Fibroblast of the aortic adventitia (primary cell): ENCODE measurements at places on chromosomes 16 and 17. TPM values are rescaled to one million over a fixed set of nuclear protein-coding genes. Genes with fewer than 3 reads are reported as not detected.

DNA sequence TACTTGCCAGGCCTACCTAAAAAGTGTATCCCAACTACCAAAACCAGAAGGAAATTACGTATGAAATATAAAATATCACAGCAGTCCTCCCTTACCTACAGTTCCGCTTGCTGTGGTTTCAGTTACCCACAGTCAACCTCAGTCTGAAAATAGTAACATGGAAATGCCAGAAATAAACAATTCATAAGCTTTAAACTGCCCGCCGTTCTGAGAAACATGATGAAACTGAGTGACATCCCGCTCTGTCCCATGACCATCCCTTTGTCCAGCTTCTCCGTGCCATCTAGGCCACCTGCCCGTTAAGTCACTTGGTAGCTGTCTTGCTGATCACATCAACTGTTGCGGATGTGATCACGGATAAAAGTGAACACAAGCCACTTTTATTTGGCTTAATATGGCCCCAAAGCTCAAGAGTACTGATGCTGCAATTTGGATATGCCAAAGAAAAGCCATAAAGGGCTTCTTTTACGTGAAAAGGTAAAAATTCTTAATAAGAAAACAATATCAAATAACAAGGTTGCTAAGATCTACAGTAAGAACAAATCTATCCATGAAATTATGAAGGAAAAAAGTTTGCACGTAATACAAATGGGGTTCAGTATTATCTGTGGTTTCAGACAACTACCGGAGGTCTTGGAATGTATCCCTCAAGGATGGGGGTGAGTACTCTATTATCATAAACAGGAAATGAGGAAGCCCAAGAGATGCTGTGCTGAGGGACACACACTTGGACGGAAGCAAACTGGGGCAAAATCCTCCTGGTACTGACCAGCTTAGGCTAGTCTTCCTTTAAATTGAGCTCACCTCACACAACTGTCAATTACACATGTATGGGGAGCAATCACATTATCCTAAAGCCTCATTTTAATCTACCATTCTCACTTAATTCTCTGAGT lies 8.2 kb downstream of the USP22 start:
- peak; percentile 47 for DNase-seq

DNA sequence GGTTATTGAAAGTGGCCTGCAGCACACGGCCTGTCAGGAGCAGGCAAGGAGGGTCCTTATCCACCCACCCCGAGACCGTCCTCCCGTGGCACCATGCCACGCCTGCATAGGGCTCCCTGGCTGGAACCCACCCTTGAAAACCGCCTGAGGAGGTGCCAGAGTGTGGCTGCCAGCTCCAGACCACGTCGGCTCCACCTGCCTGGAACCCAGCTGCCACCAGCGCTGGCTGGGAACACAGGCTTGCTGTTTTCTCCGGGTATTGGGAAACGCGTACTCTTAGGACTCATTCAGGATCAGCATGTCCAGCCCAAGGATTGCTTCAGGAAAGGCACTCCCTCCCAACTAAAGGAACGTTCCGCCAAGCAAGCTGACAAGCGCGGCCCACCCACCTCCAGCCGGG lies 6.7 kb downstream of the ARL16 start:
- DNase-seq, result no peak

The KRTAP4-1 gene
- not detected in 2 replicates for total RNA-seq

DNA sequence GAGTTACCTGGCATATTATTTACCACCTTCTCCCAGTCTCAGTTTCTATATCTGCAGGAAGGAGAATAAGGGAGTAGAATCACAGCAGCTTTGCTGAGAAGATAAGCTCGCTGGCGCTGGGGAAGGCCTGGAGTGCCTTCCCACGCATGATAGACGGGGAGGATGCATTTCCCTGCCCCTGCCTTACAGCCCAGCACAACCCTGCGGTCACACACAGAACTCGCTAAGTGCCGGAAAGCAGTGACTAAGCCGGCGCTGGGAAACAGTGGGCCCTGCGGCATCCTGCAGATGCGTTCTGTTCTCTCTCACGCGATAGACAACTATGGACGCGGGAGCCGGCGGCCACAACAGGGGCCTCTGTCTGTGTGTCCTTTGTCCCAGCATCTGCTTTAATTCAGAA lies 4.8 kb downstream of the CA5A start:
- DNase-seq, result no peak

GRCh38 chr16:87575027-87575804 lies 27.1 kb upstream of the JPH3 start:
- no peak for DNase-seq

The CX3CL1 gene
- total RNA-seq, result 0.18 and 0.33 TPM in 2 replicates

The PLD2 gene
- total RNA-seq, result 14.4 and 18.4 TPM in 2 replicates

The SCARF1 gene
- total RNA-seq, result 0.90 and 1.3 TPM in 2 replicates

DNA sequence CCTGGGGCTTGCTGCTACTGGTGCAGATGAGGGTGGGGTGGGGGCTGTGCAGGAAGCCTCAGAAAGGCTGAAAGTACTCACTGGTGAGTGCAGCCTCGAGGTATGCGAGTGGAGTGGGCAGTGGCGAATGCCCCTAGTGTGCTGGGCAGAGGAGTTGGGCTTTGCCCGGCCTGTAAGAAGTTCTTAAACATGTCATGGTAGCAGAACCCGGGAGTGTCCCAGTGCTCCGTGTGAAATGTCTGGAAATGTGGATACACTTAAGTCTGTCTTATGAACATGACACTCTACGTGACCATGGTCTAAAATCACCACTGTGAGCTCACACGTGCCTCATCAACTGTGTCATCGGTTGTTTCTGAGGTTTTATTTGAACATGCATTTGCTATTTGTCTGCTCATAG lies 1.7 kb downstream of the SMTNL2 start:
- no peak for DNase-seq
